ENCODE measurements at places on chromosomes 5 and 9.

- DNase-seq: no peak
These were observed 20.2 kb downstream of the ATPSCKMT start for GRCh38 chr5:10229306-10230048.

DNA sequence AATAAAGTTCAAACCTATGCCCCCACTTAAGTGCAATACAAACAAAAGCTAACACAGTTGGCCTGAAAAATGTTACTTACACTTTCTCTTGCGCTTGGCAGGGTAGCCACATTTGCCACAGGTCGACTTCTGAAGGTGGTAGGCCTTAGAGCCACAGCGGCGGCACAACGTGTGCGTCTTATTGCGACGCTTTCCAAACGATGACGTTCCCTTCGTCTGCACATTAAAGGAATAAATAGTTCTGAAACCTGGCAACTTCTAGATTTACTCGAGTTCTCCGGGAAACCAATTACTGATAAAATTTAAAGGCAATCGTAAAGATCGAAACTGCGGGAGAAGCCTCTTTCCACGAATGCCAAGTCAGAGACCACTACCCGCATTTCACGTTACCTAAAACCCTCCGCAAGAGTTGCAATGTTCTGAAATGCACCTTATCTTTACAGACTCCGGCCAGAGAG is 602 bp downstream of the RPL37 start:
- DNase-seq: no peak

- DNase-seq: no peak
These were observed 48.1 kb downstream of the PRELID2 start for GRCh38 chr5:145787001-145787400.

DNA sequence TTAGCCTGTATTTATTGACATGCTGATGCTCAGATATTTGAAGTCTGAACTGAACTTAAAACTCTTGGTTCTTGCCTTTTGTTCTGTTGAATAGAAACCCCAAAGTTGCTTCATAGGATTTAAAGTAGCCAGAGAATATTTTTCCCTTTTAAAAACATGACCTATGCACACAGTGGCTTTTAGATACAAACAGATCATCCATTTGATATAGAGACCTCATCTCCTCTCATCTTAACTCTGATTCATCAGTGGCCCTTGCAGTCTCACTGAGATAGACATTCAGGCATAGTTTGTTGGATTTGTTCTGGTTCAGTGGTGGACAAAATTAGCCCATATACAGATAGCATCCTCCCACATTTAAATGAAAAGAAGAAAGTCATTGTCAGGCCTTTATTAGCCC is 43.5 kb upstream of the PJA2 start:
- DNase-seq: no peak

DNA sequence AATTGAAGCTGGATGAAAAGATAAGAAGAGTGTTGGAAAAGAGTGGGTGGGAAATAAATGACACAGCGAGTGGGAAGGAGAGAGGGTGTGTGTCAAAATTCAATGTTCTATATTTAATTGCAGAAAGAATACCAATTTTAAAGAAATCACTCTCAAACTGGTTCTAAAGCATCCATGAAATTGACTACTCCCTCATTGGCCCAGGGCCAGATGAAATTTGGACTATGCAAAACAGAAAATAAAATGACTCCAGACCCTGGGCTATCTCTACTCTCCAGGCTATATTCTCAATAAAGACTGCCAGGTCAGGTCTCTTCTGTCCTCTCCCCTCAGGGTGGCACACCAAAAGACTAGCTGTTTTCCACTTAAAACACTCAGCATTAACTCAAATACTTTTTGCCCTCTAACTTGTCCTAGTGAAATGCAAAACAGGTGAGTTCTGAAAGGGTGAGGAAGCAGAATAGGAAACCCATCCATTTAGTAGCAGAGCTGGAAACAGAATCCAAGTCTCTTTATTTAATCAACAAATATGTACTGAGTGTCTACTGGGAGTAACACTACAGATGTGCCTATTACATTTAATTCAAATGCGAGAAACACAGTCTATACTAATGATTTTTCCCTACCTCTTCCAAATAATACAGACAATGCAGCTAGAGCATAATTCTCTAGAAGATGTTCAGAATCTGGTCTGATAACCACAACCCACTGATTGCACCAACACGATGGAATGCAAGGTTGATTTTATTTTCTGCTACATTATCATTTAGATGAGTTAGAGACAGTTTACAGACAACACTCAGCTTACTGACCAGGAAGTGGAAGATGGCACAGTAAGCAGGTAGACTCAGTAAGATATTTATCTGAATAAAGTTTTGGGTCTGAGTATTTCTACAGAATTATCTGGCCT is 42.1 kb downstream of the EFCAB9 start:
- DNase-seq: no peak

DNA sequence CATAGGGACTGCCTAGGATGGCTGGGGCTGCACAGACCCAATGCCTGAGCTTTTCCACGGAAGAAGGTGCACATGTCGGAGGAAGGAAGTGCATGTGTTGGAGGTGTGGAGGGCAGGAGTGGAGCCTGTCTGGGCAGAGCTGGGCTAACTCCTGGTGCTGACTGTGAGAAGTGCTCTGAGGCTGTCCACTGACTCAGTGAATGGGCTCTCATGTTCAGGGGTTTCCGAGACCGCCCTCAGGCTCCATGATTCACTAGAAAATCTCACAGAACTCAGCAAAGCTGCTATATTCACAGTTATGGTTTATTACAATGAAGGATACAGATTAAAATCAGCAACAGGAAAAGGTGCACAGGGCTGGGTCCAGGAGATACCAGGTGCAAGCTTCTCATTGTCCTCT is 37.2 kb downstream of the NTNG2 start:
- no peak for DNase-seq

GRCh38 chr9:112866662-112867274 is 23.9 kb downstream of the SLC46A2 start:
- no peak for DNase-seq

- DNase-seq: no peak
These were observed 466.0 kb upstream of the ADAMTS16 start for GRCh38 chr5:4674166-4674565.

- no peak for DNase-seq
These were observed 1258.1 kb upstream of the CDH6 start for GRCh38 chr5:29935371-29935770.

DNA sequence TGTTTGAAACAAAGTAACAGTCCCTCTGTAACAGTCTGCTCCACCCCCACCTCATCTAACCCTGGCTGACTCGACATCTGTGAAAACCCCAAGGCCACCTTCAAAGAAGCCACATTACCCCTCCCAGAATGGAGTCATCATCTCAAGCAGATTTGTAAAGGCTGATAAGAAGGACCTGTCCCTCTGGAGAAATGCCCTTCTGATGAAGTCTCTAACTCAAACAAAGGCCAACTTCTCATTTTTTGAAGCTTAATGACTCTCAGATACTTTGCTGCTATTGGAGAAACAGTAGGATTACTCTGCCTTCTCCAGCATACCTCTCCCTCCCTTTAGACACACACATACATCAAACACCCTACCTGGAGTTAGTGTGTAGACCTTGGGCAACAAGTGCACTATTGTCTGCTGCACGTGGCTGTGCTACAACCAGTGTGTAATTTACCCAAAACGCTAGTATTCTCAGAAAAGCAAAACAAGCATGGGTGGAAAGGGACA is 5.3 kb upstream of the SUSD1 start:
- DNase-seq: no peak

DNA sequence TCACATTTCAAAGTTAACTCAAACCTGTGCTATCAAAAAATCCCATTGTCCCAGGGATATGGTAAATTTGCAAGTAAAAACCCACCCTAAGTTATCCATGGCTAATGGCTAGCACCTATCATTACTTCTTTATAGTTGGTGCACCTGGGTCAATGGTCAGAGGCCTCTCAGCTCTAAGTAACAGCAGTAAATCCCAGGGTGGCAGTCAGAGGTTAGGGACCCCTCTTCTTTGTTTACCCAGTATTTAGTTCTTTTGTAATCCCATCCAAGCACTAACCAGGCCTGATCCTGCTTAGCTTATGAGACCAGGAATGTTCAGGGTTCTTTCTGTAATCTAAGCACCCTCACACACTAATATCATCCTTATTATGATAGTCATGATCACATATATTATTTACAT is 52.1 kb upstream of the WWC1 start:
- no peak for DNase-seq

GRCh38 chr9:35566417-35566816 is 38.6 kb upstream of the TESK1 start:
- DNase-seq: no peak

DNA sequence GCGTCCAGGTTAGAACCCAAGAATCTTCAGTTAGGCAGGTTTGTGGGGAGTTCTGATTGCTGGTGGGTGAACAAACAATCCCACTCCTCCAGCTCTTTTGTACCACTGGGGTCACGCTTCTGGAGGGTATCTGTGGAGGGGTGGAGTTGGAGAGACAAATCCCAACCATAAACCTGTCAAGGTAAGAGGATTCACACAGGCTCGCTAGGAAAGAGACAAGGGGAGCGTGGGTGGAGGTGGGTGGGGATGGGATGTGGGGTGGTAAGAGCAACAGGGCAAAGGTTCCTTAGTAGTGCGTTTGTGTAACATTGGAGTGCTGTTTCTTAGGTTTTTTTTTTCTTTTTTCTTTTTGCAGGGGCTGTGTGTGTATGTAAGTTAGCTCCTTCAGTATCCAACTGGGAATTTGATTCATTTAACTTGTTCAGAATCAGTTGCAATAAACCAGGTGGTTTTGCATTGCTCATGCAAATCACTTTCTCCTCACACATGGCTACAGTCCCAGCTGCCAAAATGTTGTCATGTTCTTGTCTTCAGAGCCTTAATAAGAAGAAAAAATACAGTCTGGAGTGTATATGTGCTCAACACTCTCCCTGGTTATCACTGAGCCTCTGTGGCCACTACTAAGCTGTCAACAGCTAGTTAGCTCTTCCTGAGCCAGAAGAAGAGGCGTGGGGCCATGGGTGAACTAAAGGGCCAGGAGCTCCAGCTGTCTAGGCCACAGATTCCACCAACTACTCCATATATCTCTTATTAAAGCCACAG is 164.0 kb upstream of the RAD23B start:
- DNase-seq: no peak

- no peak for DNase-seq
These were observed 5.2 kb downstream of the GNAQ start for GRCh38 chr9:78026416-78026815.

DNA sequence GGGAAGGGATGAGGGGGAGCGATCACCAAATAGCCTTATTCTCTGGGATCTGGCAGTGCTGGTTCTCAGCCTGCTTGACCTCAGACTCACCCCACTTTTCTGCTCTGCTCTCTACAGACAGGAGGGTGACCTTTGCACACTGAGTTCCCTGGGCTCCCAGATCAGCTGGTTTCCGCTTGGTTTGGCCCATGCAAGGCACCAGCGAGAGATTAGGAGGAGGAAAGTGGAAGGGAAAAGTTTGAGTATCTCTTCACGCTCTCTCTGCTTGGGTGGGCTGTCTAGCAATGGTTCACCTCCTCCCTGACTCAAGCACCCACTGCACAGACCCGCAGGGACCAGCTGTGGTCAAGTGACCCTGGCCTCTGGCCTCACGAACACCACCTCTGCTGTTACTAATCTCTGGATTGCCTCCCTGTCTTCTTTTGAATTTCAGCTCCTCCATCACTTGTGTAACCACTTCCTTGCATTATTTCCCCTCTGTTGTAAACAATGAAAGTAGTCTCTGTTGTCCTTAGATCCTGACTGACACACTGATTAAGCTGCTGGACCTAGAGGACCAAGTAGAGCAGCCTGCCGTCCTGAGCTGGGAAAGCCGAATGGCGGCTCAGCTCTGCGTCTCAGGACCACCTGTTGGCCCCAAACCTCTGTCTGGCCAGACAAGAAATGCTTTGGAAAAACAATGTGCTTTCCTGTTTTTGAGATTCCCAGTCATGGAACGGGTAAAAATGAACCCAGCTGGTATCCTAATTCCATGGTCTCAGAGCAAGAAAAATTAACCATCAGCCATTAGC is 186.6 kb downstream of the CRB2 start:
- DNase-seq: no peak

DNA sequence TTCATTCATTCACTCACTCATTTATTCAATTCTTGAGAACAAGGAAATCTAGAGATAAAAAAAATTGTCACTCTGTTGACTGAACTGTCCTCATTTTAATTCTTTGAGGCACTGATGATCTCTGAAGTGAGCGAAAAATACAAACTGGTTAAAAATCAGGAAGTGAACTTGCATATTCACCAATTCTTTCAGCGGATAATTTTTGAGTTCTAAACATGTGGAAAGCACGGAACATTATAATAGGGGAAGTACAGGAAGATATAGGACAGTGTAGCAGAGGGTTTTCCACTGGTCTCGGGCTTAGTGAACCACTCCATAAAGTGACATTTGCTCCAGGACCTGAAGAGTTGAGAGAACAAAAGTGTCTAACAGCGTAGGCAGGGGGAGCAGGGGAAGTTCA is 169.5 kb downstream of the TLR4 start:
- DNase-seq: no peak

GRCh38 chr9:33765411-33765810 is 29.9 kb upstream of the PRSS3 start:
- no peak for DNase-seq

- DNase-seq: no peak
These were observed 19.6 kb upstream of the INSL6 start for GRCh38 chr9:5205071-5205470.

GRCh38 chr9:137186385-137186784 is 2.0 kb downstream of the ANAPC2 start:
- no peak for DNase-seq

Measured in NCI-H187 (cell line).